ENCODE measurements at places on chromosomes 11 and 22.

- DNase-seq: no peak
Measured at GRCh38 chr11:61895046-61895717, 3.8 kb upstream of the FADS3 start.

- DNase-seq: no peak
Measured at GRCh38 chr22:50697667-50698506, 25.3 kb downstream of the SHANK3 start.

DNA sequence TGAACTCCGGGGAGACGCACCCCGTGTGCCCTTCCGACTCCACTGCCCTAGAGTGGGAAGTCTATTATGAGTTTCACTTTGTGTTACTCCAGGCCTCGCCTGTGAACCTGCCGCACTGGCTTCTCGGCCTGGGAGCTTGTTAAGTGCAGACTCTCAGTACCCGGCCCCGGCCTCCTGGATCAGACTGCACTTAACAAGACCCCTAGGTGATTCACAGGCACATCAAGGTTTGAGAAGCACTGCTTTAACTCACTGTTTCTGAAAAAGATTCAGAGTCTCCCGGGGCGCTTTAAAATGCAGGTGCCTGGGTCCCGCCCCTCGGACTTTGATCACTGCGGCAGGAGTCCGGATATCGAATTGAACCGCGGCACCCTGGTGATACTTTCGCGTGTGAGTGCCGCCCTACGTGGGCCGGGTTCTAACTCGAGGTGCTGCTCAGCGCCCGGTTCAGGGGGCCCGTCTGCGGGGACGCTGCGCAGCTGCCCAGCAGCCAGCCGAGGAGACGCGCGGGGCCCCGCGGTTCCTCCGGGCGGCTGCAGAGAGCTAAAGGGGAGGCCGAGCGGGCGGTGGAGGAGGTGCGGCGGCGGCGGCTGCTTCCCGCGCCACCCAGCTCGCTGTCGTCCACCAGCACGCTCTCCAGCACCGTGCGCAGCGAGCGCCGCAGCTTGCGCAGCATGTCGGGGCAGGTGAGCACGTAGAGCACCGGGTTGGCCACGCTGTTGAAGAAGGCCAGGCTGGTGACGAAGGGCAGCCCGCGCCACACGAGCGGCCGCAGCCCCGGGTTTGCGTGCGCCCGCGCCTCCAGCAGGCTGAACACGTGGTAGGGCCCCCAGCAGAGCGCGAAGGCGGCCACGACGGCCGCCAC lies 3.4 kb downstream of the PTGDR2 start:
- DNase-seq: no peak

- peak; percentile 60 for DNase-seq
Measured at GRCh38 chr11:114262681-114263512, 33.3 kb upstream of the NNMT start.

GRCh38 chr22:20442485-20443284 lies 5.1 kb upstream of the SCARF2 start:
- DNase-seq: no peak

GRCh38 chr11:70109903-70110302 lies 31.8 kb downstream of the ANO1 start:
- DNase-seq: no peak

DNA sequence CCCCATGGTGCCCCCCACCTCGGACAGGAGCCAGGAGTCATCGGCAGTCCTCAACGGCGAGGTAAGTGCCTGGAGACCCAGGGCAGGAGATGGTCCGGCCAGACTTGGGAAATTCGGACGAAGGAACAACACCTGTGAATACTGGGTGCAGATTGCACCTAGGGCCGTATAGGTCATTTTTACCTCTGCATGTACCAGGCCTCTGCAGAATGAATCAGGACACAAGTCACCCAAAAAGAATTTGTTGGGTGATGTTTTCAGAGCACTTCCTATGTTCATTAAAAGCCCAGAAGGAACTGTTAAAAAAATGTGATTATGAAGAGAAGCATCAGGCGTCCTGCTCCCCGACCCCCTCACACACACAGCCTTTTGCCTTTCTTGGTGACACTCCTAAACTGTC lies 93.9 kb downstream of the C11orf91 start:
- no peak for DNase-seq

DNA sequence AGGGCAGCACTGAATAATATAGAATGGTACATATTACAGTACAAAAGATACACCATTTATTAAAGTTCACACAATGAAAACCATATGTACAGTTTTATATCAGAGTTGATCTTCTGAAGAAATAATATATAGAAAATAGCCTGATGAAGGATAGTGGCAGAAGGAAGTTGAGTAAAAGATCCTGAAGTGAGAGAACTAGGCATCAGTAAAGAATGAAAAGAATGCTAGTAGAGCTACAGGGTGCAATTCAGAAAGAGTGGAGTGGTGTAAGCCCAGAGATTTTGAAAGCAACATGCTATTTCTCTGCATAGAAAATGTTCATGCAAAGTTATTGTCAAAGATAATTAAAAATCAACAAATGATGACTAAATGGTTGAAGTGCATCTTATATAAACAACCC lies 1552.7 kb upstream of the TENM4 start:
- no peak for DNase-seq

- peak; percentile 87 for DNase-seq
Measured at GRCh38 chr22:22942511-22943329, 55.1 kb downstream of the IGLL5 start.

DNA sequence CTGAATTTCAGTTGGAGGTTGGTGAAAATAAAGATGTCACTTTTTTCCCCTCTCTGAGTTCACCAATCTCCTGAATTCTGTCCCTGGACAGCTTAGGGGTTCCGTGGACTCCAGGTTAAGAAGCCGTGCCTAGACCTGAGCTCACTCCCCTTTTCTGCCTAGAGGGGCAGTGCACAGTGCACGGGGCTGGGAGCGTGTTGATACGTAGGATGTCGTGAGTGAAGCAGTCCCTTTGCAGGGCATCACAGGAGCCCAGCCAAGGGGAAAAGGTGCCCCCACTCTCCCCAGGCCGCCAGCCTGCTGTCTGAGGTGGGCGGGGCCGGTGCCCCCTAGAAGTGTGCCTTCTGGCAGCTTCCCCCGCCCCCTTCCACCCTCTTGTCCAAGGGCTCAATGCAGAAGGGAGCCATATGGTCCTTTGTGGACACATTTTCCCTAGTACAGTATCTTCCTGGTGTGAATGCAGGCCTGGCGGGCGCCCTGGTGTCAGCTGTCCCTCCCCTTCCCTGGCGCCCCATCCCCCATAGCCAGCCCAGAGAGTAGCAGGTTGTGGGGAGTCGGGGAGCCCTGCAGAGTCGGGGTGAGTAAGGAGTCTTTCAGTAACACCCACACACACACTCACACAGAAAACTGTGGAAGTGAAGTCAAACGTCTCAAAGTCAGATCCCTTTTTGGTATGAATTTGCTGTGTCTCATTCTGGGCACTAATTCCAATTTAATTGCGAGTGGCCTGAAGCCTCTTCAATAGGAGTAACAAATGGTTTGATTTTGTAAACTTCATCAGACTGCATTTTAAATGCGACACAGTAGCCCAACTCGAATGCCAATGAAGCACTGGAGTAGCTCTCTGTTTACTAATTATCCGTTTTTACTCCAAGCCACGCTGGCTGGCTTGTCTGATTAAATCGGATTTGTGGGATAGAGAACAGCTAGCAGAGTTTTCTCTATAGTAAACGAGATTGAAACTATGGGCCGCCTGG lies 67.5 kb upstream of the NNMT start:
- DNase-seq: no peak

DNA sequence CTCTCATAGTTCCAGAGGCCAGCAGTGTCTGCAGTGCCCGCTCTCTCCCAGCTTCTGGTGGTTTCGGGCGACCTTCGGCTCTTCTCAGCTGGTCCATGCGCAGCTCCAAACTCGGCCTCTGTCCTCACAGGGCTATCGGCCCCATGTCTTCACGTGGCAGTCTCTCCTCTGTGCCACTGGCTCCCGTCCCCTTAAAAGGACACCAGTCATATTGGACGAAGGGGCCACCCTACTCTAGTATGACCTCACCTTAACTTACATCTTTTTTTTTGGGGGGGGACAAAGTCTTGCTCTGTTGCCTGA lies 13.8 kb downstream of the LTO1 start:
- no peak for DNase-seq

GRCh38 chr11:121467471-121467870 lies 14.7 kb upstream of the SORL1-AS1 start:
- DNase-seq: no peak

DNA sequence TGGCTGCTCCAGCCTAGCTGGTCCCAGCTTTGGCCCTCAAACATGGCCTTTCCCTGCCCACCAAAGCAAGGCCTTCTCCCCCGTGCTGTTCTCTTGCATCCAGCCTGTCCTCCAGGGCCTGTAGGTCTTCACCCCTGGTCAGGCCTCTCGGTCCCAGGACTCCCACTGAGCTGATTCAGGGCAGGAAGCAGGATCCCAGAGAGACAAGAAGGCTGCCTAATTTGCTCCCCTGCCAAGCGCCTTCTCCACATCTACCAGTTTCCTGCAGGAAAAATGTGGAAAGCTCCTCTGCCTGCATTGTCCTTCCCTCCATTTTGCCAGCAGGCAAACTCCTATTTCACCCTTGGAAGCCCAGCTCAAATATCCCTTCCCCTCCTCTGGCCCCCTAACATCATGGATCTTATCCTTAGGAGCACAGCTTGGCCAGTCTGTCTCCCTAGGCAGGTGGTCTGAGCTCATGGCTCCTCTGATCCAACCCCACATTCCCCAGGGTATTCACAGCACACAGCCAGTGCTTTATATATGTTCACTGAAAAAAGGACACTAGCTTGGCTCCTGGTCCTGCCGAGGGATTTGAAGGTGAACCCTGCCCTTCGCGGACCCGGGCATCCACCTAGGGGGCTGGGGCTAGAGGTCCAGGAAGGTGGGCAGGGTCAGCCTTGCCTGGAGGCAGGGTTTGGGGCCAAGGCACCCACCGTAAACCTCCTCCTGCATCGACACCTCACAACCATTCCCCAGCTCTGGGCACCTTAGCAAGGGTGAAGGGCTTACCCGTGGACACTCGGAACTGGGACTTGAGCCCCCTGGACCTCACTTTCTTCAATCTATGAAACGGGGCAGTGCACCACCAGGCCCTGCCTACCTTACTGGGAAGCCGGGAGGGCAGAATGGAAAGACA lies 968 bp downstream of the RHBDD3 start:
- no peak for DNase-seq
